PC-9 (cell line): ENCODE measurements at places on chromosomes 16 and 17.

GRCh38 chr17:78873519-78874340 lies 29.3 kb downstream of the CEP295NL start:
- peak; percentile 91 for DNase-seq

GRCh38 chr16:12025472-12025871 lies 48.9 kb downstream of the SNX29 start:
- no peak for DNase-seq

DNA sequence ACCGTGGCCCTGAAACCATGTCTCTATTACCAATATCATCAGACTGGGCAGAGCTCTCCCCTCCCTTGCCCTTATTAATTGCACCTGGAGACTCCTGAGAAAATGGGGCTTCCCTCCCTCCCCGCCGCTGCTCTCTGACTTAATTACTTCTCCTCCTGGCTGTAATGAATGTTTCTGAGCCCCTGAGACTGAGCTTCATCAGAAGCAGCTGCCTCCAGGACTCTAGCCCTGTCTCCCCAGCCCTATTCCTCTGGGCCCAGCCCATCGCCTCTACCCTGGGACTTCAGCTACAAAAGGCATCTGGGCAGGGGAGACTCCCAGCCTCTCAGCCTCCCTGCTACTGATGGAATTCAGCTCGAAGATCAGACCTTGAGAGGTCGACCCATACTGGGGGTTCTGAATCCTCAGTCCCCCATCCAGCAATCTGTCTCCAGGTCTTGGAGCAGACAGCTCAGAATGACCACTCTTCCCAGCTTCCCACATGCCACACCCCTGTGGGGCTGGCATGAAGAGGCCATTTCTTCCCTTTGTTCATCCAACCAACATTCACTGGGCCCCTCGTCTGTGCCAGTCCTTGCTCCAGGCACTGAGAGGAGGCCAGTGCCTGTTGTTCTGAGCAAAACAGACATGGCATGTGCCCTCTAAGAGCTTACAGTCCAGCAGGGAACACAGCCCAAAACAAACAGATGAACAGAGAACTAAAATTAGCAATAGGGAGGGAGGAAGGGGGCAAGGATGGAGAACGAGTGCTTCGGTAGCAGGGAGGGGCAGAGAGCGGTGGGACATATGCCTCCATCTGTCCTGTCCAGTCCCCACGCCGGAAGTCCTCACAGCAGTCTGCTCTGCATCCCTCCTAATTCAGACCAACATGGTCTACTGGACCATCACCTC lies 17.0 kb upstream of the NAGS start:
- no peak for DNase-seq

GRCh38 chr16:12255473-12255872 lies 278.9 kb downstream of the SNX29 start:
- no peak for DNase-seq
